ENCODE measurements at places on chromosomes 5 and 9.

GRCh38 chr5:144463481-144464223 lies 293.0 kb downstream of the KCTD16 start:
- DNase-seq, result no peak

DNA sequence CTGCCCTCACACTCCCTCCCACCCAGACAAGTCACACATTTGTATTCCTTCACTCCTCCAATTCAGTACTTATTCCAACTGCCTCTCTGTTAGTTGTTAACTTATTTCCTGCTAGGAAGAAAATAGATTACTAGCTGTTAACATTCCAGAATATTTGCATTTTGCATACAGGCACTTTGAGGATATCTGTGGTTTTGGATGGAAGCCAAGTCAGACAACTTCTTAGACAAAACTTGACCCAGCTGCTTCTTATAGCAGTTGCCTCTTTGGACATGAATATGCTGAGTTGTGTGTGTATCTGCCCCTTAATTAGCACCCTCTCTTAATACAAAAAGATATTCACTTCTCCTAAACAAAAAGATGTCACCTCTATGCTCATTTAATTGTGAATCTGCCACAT lies 1280.6 kb upstream of the ACO1 start:
- DNase-seq, result no peak

- DNase-seq, result no peak
Observed at GRCh38 chr5:18329328-18329727, 695.1 kb downstream of the TAF11L14 start.

DNA sequence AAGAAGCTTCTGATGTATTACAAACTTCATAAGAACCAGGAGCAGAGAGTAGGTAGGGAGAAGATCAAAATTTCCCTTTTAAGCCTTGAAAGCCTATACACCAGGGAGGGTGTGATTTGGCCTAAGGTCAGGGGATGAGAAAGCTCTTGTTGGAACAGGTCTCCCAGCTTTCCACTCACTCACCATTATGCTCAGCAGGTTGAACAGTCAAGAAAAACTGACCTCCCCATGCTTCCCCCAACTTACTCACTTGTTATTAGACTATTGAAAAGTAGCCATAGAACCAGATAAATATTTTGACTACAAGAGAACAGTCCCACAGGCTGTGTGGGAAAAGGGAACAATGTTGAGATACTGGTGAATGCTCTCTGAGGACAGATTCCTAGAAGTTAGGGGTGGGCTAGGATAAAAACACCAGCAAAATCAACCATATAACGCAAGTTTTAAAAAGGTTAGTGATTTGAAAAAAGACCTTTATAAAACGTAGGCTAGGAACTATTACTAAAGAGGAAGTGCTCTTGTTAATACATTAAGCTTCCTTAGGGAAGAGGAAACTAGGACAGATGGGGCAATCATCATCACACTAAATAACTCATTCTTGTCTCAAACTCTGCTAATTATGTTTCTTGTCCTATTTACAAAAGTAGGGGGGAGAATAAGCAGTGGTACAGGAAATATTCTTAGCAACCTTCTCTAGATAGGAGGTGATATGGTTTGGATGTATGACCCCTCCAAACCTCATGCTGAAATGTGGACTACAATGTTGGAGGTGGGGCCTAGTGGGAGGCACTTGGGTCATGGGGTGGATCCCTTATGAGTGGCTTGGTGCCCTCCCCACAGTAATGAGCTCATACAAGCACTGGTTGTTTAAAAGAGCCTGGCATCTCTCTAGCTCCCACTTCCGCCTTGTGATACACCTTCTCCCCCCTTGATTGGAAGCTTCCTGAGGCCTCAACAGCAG lies 31.0 kb downstream of the PCDHGC5 start:
- no peak for DNase-seq

GRCh38 chr5:96336351-96336985 lies 96.6 kb downstream of the PCSK1 start:
- DNase-seq, result peak; percentile 76

- peak; percentile 91 for DNase-seq
Observed at GRCh38 chr5:157271740-157272271, 5.9 kb downstream of the CYFIP2 start.

DNA sequence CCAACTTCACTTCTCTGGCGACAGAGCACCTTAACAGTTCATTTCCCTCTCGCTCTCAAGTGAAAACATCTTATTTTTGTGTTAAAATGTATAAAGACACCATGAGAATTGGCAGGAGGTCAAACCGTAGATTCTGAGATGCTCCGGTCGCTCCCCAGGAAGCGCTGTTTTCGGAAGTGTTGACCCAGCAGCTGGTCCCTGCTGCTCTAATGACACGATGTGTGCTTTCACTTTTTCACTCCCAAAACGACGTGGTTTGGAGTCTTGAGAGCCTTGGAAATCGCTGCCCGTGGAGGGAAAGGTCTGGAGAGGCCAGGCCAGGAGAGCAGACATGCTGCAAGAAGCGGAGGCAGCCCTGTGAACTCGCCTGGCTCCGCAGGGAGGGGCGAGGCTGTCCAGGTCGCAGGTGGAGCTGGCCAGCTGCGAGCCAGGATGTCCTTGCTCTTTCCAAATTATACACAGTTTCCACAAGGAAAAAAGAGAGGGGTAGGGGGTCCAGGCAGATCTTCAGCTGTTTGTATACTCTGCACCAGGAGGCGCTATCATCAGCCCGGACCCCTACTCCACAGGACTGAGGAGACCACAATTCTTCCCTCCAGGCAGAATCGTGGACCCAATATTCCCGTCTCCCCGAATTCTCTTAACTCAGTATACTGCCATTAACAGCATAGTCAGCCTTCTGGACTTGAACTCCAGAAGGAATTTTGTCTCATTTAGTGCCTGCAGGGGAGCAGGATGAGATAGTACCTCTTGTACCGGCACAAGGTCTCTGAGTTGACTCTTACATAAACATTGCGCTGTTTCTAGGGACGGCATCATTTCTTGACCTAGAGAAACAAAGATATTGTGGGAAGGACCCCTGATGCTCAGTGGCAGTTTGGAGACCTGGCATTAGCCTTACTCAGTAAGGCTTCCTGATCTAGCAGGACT lies 248.6 kb upstream of the ANKRD55 start:
- DNase-seq, result peak; percentile 48

DNA sequence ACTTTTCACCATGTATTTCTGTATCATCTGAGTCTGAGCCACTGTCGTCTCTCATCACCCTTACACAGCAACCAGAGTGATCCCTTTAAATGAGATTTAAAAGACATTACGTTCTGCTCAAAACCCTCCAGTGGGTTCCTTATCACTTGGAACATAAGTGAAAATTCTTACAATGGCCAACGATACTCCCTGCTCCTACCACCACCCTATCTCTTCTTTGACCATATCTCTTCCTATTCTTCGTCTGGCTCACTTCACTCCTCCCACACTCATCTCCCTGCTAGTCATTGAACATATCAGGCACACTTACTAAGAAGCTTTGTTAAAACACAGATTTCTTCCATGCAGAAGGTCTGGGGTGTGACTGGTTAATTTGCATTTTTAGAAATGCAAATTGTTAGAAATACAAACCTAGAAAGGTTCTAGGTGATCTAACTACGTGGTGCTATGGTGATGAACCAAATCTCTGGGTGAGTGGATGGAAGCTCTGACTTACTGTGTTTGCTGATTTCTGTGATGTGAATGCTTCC lies 166.6 kb upstream of the CD180 start:
- no peak for DNase-seq

DNA sequence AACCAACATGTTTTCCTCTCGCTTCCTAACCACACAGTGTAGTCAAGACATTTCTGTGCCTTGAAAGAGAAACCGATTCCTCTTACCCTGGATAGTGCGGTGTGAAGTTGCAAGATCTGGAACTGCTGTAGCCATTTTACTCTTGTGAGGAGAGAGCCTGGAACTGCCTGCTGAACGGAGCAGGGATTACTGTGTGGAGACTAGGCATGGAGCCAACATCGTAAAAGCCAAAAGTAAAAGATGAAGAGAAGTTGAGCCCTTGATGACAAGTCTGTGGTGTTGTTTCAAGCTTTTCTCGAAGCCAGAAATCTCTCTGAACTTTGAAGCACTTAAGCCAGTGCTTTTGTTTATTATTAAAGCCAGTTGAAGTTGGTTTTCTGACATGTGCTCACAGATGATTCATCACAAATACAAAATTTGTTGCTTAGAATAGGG lies 110.1 kb upstream of the GRIN3A start:
- no peak for DNase-seq

GRCh38 chr9:14212077-14212476 lies 101.9 kb downstream of the NFIB start:
- no peak for DNase-seq

- DNase-seq, result no peak
Observed at GRCh38 chr9:96062854-96063253, 187.4 kb downstream of the ERCC6L2 start.

Measured in stimulated activated effector memory CD8-positive, alpha-beta T cell treated with anti-CD3 and anti-CD28 coated beads, Interleukin-12 subunit alpha, Interleukin-12 subunit beta, amount 100 ng/mL, for 72 hours (primary cell).